M059J (cell line): ENCODE measurements at places on chromosomes 1 and 21.

- DNase-seq: no peak
These were observed 599.8 kb downstream of the ADGRL2 start for GRCh38 chr1:82400521-82400920.

DNA sequence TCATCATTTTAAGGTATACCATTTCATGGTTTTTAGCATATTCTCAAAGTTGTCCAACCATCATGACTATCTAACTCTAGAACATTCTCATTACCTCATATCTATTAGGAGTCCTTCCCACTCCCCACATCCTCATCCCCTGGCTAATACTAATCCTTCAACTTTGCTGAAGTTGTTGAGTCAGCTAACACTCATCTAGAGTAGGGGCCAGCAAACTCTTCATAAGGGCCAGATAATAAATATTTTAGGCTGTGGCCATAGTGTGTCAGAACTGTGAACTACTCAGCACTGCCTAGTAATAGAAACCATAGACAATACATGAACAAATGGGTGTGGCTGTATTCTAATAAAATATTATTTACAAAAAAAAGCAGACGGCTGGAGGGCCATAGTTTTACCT, 43.0 kb downstream of the TOR3A start:
- DNase-seq: peak; percentile 71

DNA sequence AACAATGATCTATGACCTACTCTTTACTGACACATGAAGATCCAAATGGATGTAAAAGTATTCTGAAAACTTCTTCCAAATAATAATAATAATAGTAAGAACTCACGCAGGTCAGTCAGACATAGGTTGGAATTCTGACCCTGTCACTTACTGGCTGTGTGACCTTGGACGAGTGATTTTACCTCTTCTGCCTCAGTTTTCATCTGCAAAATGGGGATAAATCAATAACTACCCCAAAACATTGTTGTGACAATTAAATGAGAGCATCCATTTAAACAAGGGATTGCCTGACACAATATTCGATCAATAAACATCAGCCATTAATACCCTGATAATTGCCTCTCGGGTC, 556 bp downstream of the MECR start:
- no peak for DNase-seq

- DNase-seq: peak; percentile 54
These were observed 55.5 kb downstream of the ECE1 start for GRCh38 chr1:21234779-21235178.

- DNase-seq: no peak
These were observed 19.3 kb downstream of the INSRR start for GRCh38 chr1:156839426-156840109.

- peak; percentile 70 for DNase-seq
These were observed 258.3 kb downstream of the SRGAP2C start for GRCh38 chr1:121443001-121443540.

- DNase-seq: no peak
These were observed 106.4 kb downstream of the KCND3 start for GRCh38 chr1:111882986-111883560.

GRCh38 chr1:21289127-21289526, 1.1 kb downstream of the ECE1 start:
- no peak for DNase-seq

DNA sequence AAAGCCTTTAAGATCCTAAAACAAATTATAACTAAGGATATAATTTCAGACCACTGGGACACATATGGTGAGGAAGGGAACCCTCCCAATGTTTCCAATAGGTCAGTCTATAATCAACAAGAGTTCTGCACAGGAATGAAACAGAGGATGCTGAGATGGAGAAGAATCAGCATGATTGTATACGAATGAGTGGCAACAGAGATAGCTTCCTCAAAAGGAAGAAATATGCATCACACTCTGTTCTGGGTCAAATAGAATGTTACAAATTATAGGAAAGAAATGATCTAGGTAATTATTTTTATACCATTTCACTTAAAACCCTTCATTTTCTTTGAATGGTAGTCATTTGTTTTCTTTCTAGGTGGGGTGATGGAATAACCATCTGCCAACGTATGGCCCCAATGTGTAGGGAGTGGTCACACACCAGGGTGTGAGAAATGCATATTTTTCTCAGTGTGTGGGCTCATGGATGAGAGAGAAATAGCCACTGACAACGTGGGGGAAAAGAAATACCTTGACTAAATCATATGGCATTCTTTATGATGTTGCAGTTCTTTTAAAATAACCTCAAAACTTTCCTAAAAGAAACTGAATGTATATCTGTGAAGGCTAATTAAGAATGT, 104.6 kb upstream of the IVNS1ABP start:
- no peak for DNase-seq
